GM04503 (cell line): ENCODE measurements at places on chromosomes 13 and 19.
A peak's percentile ranks its signal among the peaks of the same experiment; 100 is the strongest.

- peak; percentile 27 for DNase-seq
Observed at GRCh38 chr13:102700088-102701031, 5.5 kb upstream of the METTL21C start.

- no peak for DNase-seq
Observed at GRCh38 chr19:49200238-49200862, 42.8 kb downstream of the TRPM4 start.

- no peak for DNase-seq
Observed at GRCh38 chr13:29421118-29421517, 174.4 kb downstream of the SLC7A1 start.

DNA sequence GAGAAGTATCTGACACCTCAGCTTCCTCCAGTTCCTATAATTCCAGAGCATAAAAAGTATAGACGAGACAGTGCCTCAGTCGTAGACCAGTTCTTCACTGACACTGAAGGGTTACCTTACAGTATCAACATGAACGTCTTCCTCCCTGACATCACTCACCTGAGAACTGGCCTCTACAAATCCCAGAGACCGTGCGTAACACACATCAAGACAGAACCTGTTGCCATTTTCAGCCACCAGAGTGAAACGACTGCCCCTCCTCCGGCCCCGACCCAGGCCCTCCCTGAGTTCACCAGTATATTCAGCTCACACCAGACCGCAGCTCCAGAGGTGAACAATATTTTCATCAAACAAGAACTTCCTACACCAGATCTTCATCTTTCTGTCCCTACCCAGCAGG lies 3.1 kb downstream of the KLF5 start:
- no peak for DNase-seq

GRCh38 chr19:7394731-7395359 lies 46.1 kb downstream of the ARHGEF18 start:
- peak; percentile 44 for DNase-seq

DNA sequence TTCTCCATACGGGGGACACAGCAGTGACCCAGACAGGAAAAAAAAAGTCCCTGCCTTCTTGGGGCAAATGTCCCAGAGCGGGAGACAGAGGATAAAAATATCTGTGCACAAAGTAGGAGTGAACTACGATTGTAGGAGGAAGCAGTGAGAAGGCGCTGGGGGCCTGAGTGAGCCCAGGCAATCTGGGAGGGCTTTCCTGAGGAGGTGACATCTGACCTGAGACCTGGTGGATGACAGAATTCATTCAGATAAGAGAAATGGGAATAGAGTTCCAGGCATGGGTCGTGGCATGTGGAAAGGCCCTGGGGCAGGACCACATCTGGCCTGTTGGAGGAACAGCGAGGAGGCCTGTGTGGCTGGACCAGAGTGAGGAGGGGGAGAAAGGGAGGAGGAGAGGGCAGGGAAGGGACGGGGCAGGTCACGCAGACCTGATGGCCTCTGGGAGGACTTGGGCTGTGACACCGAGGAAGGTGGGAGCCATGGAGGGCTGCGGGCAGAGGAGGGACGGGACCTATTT lies 50.2 kb upstream of the NFIC start:
- no peak for DNase-seq

- DNase-seq = no peak
Observed at GRCh38 chr19:4730740-4731171, 7.1 kb upstream of the DPP9 start.

DNA sequence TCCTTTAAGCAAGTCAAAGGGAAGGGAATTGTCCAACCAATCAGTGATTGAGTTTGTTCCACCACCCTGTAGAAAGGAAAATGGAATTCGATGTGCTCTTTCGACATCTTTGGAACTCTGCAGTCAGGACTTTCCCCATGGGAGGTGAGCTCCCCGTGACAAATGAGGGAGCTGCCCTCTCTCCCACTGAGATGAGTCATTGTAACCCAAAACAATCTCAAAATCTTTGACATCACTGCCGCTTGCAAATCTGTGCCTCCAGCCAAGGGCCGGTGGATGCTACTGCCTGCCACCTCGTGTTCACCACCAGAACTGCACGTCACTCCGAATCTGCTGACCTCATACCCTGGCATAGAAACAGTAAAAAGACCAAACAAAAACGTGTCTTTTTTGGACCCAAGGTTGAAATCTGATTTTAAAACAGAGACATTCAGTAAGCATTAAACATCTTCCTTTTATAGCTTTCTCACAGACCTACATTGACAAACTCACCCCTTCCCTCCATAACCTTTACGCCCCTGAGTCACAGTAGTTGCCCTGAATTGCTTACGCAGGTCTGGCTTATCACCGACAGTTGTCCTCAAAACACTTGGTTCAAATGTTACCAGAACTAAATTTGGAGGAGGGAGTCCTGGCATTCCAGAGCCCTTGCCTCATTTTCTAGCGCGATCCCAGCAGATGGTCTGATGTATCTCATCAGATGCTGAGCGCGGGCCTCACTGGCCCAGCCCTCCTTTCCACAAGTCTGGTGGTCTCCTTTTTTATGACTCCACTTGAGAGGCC lies 105.2 kb downstream of the COL4A2 start:
- peak; percentile 97 for DNase-seq

DNA sequence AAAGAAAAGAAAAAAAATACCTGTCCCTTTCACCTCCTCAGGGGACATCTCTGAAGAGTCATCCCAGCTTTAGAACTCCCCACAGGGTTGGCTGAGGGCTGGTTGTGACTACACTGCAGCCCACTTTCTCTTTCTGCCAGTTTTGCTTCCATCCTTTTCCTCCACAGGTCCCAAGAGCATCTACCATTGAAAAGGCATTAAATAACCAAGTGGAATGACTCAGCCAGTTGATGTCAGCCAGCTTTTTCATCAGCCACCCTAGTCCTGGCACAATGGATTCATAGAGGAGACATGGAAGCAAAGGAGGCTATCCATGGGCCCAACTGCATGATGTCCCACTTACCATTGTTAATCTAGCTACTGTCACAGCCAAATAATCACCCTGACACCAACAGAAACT lies 9.2 kb upstream of the RCBTB1 start:
- no peak for DNase-seq

DNA sequence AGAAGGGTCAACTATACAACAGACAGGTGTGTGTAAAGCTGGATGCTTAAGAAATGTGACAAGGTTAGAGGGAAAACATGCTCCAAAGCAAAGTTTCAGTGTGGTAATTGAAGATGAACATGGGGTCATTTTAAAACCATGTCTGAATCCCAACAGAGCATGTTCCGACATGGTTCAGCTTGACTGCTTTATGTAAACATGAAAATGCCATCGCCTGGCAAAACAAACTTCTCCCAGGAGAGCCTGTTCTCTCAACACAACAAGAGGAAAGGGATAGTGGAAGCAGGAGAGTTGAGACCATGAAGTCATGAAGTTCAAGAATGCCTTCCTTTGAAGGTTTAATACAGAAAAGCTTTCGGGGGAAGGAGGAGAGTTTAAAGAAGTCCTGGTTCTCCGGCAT lies 85.8 kb downstream of the EPSTI1 start:
- no peak for DNase-seq
